Foreskin keratinocyte (primary cell): ENCODE measurements at places on chromosomes 16 and 17. TPM values are rescaled to one million over a fixed set of nuclear protein-coding genes. Genes with fewer than 3 reads are reported as not detected.

GRCh38 chr16:85984947-85985451 lies 86.0 kb downstream of the IRF8 start:
- no peak for DNase-seq

DNA sequence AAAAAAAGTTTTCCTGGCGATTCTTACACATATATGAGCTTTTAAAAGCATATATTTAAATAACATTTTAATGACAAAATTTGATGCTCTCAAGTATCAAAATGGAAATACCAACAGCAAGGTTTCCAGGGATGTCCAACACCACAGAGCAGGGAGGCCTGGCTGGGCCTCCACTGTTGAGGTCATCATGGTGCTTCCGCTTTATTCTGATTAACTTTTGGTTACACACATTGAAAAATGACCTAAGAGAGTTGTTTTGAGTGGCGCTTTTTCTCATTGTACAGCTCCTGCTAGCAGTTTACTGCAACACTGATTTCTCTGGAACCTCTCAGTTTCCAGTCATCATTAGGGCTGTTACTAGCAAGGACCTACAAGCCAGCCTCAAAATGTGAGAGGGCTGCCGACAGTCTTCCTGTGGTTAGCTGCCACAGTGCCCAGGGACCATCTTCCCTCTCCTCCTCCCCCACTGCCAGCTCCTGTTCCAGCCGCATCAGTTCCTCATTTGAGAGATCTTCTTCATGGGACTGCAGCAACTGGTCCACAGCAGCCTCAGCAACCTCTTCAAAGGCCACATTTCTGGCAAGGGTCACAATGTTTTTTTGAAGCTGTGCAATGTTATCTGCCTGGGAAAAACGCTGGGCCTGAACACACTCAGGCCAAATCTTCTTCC lies 21.3 kb downstream of the DEF8 start:
- no peak for DNase-seq

TERB1 gene
- not detected in 2 replicates for polyA plus RNA-seq

DNA sequence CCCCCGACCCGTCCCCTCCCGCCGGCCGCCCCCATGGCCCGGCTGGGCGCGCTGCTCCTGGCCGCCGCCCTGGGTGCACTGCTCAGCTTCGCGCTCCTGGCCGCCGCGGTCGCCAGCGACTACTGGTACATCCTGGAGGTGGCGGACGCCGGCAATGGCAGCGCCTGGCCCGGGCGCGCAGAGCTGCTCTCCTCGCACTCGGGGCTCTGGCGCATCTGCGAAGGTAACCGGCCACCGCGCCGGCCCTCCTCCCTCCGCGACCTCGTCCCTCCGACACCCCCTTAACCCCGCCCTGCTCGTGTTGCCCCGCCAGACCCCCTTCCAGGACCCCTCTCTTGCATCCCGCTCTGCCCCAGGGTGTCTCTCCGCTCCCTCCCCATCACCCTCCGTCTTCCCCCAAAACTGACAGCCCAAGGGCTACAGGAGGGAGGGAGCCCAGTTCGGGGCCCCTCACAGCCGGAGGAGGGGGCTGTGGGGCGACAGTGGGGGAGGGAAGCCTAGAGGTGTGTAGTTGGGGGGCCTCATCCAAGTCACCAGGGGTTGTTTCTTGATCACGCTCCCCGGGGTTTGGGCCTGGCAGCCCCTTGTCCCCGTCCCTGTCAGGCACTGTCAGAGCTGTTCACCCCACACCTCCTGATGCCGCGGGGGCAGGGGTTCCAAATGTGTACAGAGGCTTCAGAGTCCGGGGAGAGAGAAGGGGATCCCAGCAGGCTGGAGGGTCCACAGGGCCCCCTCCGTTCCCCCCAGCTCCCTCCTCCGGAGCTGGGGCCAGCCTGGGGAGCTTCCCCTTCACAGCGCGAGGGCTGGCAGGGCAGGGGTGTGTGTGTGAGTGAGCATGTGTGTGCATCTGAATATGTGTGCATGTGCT lies 794 bp downstream of the TMEM235 start:
- DNase-seq = no peak

DNA sequence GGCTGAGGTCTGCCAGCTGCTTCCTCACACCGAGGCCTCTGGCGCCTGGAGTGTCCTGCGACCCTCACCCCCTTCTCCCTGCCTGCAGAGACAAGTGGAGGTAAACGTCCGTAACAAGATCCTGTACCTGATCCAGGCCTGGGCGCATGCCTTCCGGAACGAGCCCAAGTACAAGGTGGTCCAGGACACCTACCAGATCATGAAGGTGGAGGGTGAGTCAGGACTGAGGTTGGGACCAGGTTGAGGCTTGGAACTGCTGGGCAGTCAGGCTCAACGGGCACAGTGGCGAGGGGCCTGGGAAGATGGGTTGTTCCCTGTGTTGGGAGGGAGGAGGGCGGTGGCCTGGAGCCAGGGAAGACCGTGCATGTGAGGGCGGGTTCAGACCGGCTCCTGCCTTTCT lies 4.8 kb downstream of the HGS start:
- no peak for DNase-seq

DNA sequence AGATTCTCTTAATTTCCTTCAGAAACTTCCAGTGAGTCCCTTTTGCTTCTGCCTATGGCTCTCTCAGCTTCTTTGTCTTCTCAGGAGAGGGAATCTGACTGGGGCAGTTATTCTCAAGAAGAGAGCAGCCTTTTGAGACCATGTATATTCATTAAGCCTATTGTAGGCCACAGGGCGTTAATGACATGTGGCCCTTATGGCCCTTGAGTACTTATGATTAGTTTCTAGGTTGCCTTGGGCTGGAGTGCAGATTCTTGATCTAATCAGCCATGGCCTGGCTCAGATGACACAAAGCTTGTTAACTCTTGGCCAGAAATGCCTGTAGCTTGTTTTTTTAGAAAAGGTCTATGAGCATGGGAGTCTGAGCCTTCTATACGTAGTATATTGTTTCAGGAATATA lies 17.4 kb downstream of the MFSD11 start:
- no peak for DNase-seq

DNA sequence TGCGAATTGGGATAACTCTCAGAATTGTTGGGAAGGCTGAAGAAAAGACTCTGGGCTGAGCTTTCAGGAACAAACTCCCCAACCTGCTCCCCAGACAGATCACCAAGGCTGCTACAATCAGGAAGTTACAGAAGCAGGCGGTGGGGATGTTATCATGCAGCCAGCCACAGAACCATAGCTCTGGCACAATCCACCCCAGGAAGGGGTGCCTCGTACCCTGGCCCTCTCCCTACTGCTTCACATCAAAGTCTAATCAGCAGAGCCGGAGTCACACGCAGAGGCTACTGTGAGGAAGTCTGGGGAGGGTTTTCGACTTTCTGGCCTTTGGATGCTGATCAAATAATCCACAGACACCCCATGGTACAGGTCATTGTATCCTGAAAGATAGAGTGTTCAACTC lies 86.8 kb downstream of the NTN1 start:
- DNase-seq = no peak

- DNase-seq = no peak
Observed at GRCh38 chr17:43907425-43907981, at the start of gene MPP2. MPP2 (minus strand) TSS chr17:43907536; CDS start chr17:43904460, 3,076 bp downstream.
